Osteocyte (in vitro differentiated cells): ENCODE measurements at places on chromosomes 11 and 22. TPM values are rescaled to one million over a fixed set of nuclear protein-coding genes. Genes with fewer than 3 reads are reported as not detected.
A peak's percentile ranks its signal among the peaks of the same experiment; 100 is the strongest.

GRCh38 chr11:114606003-114606801 is 10.6 kb upstream of the NXPE4 start:
- DNase-seq: peak; percentile 13

- DNase-seq: peak; percentile 59
Measured at GRCh38 chr11:112382561-112382960, 121.9 kb upstream of the PLET1 start.

DNA sequence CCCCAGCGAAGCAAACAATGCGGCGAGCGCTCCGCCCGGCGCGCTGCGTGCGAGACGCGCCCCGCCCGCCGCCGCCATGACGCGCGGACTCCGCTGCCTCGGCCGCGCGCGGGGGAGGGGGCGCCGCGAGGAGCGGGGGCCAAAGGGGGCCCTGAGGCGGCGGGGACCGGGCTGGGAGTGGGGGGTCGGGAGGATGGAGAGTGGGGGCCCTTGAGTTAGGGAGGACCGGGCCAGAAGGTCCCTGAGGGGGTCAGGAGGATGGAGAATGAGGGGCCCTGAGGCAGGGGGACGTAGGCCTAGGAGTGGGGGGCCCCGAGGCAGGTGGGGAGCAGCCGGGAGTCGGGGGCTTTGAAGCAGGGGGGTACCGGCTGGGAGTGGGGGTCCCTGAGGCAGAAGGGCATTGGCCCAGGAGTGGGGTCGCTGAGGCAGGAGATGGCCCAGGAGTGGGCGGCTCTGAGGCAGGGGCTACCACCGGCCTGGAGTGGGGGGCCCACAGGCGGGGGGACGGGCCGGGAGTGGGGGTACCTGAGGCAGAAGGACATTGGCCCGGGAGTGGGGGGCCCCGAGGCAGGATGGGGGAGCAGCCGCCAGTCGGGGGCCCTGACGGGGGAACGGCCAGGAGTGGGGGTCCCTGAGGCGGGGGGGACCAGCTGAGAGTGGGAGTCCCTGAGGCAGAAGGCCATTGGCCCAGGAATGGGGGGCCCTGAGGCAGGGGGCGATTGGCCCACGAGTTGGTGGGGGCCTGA is at the start of gene BRD1:
Gene BRD1, minus strand, starts transcription at position 21 of the 746 bp plus-strand sequence. CDS start 3,556 bp downstream, outside the sequence.
- DNase-seq: no peak

- DNase-seq: no peak
Measured at GRCh38 chr11:8011371-8011770, 24.2 kb downstream of the EIF3F start.

- DNase-seq: no peak
Measured at GRCh38 chr11:71153005-71153390, 99.4 kb downstream of the SHANK2 start.

- DNase-seq: no peak
Measured at GRCh38 chr11:111974446-111974845, 37.3 kb downstream of the DIXDC1 start.

- DNase-seq: no peak
Measured at GRCh38 chr11:75462117-75462653, 29.2 kb upstream of the KLHL35 start.

DNA sequence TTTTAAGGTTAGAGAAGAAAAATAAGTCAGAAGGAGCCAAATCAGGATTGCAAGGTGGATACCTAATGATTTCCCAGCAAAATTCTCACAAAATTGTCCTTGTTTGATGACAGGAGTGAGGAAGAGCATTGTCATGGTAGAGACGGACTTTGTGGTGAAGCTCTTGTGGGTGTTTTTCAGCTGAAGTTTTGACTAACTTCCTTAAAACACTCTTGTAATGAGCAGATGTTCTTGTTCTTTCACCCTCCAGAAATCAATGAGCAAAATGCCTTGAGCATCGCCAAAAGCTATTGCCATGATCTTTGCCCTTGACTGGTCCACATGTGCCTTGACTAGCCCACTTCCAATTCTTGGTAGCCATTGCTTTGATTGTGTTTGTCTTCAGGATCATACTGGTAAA is 20.0 kb downstream of the CALCB start:
- no peak for DNase-seq

- no peak for DNase-seq
Measured at GRCh38 chr11:107496011-107496410, 38.4 kb upstream of the CWF19L2 start.

- DNase-seq: no peak
Measured at GRCh38 chr11:63719987-63720386, 38.7 kb downstream of the RTN3 start.

GRCh38 chr11:81725701-81726100 is 1008.0 kb downstream of the FAM181B start:
- no peak for DNase-seq

DNA sequence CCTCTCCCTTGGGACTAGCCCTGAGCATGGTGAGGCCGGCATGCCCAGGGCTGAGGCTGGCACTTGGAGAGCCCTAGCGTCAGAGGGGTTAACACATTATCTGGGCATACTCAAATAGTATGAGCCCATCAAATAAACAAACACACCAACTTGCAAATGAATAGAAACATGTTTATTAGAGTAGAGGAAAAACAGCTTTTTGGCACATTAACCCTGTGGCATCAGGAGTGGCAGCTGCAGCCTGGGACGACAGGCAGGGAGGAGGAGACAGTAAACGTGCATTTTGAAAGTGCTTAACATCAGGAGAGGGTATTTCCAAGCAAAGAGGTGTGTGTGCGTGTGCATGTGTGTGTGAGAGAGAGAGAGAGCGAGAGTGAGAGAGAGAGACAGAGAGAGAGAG is 684.9 kb downstream of the NTM start:
- no peak for DNase-seq

DNA sequence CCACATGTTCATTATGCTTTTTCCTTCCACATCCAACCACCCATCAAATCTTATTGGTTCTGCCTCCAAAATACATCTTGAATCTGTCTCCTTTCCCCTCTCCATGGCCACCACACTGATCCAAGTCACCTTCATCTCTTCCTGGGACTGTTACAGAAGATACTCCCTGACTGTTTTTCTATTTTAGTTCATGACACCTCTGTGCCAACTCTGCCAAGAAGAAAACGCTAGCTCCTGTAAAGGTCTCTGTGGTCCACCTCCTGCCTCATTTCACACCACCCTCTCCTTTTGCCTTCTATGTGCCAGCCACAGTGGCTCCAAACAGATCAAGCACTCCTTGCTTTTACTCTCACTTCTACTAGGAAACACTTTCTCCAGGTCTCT is 58.9 kb upstream of the CLTCL1 start:
- no peak for DNase-seq

DNA sequence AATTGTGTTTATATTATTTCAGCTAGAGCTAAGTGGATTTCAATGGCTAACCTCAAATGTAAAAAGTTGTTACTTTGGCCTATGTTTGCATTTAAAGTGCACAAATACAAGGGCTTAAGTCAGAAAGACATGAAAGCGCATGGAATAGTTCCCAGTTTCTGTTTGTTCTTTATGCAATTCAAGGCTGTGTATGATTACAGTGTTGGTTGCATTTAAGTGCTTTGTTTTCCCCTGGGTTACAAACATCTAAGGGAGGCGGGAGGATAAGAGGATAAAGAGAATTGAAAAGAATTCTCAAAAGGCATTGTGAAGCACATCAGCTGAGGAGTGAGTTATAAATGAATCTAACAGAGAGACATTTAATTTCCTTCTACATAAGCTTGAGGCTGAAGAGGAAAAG is 453.4 kb downstream of the NTM start:
- DNase-seq: no peak

DNA sequence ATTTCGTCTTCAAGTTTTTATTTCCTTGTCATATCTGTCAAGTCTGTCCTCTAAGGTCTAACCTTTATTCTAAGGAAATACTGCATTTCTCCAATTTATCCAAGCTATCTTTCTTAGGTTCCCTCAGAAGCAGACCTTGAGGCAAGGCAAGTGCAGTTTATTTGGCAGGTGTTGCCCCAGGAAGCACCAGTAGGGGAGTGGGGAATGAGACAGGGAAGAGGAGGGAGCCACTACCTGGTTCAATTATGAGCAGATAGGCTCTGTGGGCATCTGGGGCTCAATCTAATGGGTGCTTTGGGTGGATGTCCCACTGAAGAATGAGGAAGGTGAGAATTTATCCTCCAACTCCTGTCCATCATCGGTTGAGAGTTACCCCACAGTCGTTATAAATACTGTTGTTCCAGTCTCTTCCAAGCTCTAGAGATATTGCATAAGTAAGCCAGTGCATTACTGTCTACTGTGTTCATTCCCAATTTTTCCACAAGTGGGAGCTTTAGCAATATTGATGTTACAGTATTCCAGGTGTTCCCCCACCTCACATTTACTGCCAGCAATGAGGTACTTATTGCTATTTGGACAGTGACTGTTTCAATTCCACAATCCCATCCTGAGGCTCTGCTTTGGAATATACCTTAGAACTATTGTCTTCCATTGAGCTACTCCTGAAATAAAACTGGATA is 154.9 kb upstream of the CEP126 start:
- DNase-seq: no peak

GRCh38 chr11:29306527-29306926 is 710.3 kb downstream of the KCNA4 start:
- no peak for DNase-seq

- no peak for DNase-seq
Measured at GRCh38 chr11:115194802-115195110, 309.5 kb downstream of the CADM1 start.

DNA sequence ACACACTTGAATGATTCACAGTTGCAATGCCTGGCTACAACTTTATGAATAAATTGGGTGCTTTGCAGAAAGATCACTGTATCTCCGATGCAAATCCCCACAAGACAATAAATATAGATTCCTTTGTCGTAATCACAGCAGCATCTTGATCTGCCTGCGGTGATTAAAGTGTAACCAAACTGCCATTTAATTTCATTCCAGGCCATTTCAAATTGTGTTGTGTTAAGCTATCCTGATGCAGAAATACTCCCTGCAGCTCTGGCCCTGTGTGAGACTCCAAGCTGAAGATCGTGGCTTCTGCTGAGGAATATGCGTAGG is 40.8 kb upstream of the B3GAT1 start:
- DNase-seq: no peak

GRCh38 chr11:66915046-66915832 is 42.9 kb downstream of the PC start:
- no peak for DNase-seq

- DNase-seq: no peak
Measured at GRCh38 chr22:46780453-46780852, 18.0 kb downstream of the TBC1D22A start.

DNA sequence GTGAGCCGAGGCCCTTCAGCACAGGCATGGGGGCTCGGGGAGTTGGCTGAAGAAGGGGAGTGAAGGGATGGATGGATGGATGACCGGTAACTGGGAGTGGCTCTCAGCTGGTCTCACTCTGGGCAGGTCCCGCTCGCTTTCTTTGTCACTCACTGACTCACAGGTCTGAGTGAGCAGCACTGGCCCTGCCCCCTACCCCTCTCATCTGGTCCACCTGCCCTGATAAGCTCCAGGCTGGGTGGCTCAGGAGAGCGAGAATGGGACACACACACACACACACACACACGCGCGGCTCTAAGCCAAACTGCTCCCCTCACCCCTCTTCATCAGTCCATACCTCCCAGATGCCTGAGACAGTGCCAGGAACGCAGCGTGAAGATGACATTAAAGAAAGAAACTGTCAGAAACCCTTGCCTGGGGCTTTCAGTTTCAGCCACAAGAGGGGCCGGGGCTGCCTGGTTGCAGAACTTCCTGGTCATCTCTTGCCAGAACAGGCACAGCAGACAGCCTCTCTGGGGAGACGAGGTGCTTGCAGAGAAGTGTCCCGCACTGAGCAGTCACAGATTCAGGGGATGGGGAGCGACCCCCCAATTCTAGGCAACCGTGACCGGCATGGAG is 16.5 kb upstream of the SHISAL1 start:
- DNase-seq: no peak

GRCh38 chr11:73453562-73453961 is 77.4 kb downstream of the RELT start:
- no peak for DNase-seq

- DNase-seq: peak; percentile 76
Measured at GRCh38 chr11:47376525-47377371, 1.6 kb downstream of the SPI1 start.

DNA sequence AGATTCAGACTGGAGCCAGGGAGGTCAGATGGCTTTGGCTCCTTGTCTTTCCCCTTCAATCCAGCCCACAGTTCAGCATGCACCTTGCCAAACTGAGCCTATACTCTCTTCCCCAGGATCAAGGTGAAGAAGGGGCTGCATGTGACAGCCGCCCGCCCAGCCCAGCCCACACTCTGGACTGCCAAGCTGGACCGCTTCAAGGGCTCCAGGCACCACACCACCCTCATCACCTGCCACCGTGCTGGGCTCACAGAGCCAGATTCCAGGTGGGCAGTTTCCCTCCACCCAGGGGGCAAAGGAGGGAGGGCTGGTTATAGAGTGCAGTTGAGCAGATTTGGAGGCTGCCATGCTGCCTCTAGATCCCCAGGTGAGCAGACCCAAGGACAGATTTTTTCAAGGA is 6.1 kb downstream of the TMEM132A start:
- no peak for DNase-seq

- no peak for DNase-seq
Measured at GRCh38 chr11:96147186-96147585, 195.8 kb downstream of the MAML2 start.

DNA sequence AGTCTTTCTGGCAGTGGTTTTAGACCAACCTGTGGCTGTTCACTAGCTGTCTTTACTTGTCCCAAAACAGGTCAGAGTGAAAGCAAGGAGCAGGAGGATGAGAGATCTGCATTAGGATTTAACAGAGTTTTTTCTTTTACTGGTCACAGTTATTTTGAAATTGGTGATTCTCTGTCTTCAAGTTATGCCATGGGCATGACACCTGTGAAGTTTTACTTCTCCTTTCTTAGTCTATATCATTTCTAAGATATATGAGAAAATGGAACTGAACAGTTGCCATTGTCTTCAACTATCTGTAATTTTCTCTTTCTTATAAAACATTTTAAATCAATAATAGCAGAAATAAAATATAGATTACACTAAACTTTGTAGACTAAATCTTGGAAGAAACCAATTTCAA is 60.6 kb downstream of the TRPC6 start:
- DNase-seq: no peak

Gene SMTNL1
- not detected in 2 replicates for total RNA-seq

Gene GP1BB
- total RNA-seq: 28.6 and 34.1 TPM in 2 replicates

Gene OR6A2
- 0.08 TPM in 1 of 2 replicates, not detected in the other for total RNA-seq

Gene GAB4
- not detected in 2 replicates for total RNA-seq
